ENCODE measurements at places on chromosomes 16 and 17. TPM values are rescaled to one million over a fixed set of nuclear protein-coding genes. Genes with fewer than 3 reads are reported as not detected.

- DNase-seq: peak; percentile 78
- peaks cover 6% of the 10 kb centered on the region for H3K4me1 ChIP-seq
- H3K27ac ChIP-seq: peak overlapping the region; percentile 72
- H3K4me3 ChIP-seq: peak overlapping the region; percentile 80
- peaks cover 7% of the 10 kb centered on the region for H3K36me3 ChIP-seq
- peaks cover 29% of the 10 kb centered on the region for H3K27me3 ChIP-seq
Measured at GRCh38 chr17:79838522-79839274, 542 bp downstream of the CBX4 start.

DNA sequence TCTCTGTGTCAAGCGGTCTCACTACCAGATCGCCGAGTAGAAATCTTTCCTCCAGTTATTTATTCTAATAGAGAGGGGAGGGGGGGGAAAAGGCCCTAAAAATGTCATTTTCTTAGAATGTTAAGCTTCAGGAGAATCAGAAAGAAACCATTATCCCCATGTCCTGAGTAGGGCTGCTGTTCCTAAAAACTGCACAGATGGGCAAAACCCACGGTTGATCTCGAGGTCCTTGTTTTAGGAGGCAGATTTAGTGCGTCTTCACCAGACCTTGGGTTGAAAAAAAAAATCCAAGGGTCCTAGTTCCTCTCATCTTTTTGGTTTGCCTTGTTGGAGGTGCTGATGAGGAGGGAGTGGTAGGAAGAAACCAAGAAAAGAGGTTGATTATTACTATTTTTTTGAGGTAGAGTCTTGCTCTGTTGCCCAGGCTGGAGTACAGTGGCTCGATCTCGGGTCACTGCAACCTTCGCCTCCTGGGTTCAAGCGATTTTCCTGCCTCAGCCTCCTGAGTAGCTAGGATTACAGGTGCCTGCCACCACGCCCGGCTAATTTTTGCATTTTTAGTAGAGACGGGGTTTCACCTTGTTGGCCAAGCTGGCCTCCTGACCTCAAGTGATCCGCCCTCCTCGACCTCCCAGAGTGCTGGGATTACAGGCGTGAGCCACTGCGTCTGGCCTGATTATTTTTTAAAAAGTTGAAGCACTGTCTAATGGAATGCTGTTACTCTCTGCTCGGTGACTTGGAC is 1.4 kb downstream of the CBFB start:
- peaks cover 28% of the 10 kb centered on the region for H3K4me1 ChIP-seq
- no peak for DNase-seq
- H3K36me3 ChIP-seq: no peaks in the 10 kb centered on the region
- H3K27ac ChIP-seq: peak overlapping the region; percentile 91
- H3K4me3 ChIP-seq: peak overlapping the region; percentile 82

DNA sequence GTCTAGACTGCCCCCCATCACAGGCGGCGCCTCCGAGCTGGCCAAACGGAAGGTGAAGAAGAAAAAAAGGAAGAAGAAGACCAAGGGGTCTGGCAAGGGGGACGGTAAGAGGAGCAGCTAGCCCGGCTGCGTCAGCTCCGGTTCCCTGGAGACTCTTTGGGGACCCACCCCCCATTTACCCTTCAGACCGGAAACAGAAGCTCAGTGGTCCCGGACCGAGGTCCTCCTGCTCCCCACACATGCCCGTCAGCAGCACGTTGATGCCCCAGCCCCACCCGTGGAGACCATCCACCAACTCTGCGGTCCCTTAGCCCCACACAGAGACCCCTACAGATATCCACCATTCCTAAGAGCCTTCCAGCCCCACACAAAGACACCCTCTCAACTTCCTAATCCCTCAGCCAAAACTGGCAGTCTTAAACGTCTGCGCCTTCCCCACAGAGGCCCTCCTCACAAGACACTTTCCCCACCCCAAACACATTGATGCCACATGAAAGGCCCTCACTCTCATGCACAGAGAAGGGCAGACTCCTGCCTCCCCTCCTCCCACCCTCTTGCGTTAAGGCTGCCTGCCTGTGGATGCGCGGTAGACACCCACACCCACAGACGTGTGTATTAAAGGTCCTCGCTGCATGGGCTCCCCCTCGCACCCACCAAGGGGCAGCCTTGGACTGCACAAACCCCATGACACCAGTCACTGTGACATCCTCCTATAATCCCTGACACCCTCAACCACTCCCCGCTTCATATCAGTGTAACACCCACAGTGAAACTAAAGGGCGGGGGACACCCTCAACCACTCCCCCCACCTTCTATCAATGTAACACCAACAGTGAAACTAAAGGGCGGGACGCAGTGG is 58.2 kb upstream of the RPH3AL start:
- H3K27ac ChIP-seq: peak overlapping the region; percentile 68
- H3K27me3 ChIP-seq: no peaks in the 10 kb centered on the region
- H3K4me1 ChIP-seq: 0 out of 2 replicates have a peak, but pooled peaks cover 7% of the 10 kb centered on the region
- H3K36me3 ChIP-seq: no peaks in the 10 kb centered on the region
- peak; percentile 57 for DNase-seq

AIPL1 gene
- total RNA-seq: not detected

Measured in GM23248 (cell line).